Fibroblast of villous mesenchyme (primary cell): ENCODE measurements at places on chromosomes 12 and 14. TPM values are rescaled to one million over a fixed set of nuclear protein-coding genes. Genes with fewer than 3 reads are reported as not detected.

- DNase-seq, result no peak
These were observed 64.8 kb upstream of the TUNAR start for GRCh38 chr14:95811813-95812212.

DNA sequence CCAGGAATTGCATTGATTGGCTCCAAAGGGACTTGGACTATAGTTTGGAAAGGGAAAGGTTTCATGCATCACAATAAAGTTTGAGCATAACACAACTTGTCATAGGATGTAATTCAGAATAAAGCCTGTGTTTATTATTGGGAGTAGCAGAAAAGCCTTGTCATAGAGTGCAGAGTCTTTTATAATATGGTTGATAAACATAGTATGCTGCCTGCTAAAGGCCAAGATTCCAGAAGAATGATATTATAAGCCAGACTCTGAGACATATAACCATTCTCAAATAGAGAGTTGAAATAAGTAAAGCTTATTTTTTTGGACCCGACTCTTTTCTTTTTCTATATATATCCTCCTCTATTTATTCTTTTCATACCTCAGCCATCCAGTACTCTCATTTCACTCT lies 207.3 kb downstream of the LRIG3 start:
- no peak for DNase-seq

GRCh38 chr14:30610787-30611343 lies 11.3 kb upstream of the SCFD1 start:
- DNase-seq, result peak; percentile 83

- peak; percentile 69 for DNase-seq
These were observed 43.8 kb downstream of the DDHD1 start for GRCh38 chr14:53109105-53110041.

The IFNG-AS1 gene
- total RNA-seq, result not detected in 2 replicates

The OTX2 gene
- not detected in 2 replicates for total RNA-seq

The NOVA1 gene
- total RNA-seq, result 1.9 and 6.9 TPM in 2 replicates

DNA sequence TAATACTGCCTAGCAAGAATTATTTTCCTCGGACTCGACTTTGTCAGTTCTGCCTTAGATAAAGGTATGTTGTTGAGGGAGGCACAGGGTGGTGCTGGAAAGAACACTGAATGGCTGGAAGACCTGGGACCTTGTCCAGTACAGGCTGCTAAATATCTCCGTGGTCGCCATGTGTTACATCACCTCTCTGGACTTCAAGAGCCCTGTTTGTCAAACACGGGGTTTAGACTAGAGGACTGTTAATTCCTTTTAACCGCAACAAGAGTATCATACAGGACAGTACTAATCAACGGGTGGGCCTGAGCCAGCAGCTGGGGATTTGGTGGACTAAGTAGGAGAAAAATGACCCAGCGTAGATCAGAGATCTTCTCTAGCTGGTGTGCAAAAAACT lies 476.3 kb downstream of the LRIG3 start:
- DNase-seq, result peak; percentile 96

DNA sequence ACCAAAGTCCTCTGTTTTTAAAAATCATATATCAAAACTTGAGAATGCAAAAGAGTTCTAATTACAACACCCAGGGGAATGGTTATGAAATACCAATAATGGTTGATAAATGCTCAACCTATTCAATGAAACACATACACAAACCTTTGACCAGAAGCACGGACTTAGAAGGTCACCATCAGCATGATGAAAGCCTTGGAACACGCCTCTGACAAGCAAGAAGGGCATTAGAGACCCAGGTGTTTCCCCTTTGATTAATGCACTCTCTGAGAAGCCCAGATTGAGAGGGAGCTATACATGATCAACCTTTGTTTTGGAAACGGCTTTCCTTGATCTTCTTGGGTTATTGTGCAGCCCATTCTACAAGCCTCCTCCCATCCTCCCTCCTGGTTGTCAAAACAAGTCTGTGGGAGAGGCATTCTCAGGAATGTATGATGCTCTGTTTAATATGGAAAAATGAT lies 69.0 kb downstream of the ZFP36L1 start:
- peak; percentile 68 for DNase-seq

DNA sequence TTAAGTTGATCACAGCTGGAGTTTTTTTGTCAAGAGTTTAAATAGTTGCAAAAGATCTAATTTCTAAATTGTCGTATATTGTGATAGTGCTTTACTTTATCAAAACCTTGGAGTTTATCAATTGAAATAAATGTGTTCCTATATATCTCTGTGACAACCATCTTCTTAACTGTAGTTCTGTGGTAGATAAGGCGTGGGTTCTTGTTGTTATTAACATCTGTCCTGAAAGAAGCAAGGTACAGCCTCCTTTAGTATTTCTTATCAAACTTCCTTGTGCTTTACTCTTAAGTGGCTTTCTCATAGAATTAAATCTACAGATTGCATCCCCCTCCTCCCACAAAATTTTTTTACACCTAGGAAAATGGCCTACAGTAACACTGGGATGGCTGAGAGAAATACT lies 7.3 kb downstream of the SCYL2 start:
- no peak for DNase-seq

- DNase-seq, result peak; percentile 90
These were observed 554 bp upstream of the TSPAN31 start for GRCh38 chr12:57744194-57744776.

DNA sequence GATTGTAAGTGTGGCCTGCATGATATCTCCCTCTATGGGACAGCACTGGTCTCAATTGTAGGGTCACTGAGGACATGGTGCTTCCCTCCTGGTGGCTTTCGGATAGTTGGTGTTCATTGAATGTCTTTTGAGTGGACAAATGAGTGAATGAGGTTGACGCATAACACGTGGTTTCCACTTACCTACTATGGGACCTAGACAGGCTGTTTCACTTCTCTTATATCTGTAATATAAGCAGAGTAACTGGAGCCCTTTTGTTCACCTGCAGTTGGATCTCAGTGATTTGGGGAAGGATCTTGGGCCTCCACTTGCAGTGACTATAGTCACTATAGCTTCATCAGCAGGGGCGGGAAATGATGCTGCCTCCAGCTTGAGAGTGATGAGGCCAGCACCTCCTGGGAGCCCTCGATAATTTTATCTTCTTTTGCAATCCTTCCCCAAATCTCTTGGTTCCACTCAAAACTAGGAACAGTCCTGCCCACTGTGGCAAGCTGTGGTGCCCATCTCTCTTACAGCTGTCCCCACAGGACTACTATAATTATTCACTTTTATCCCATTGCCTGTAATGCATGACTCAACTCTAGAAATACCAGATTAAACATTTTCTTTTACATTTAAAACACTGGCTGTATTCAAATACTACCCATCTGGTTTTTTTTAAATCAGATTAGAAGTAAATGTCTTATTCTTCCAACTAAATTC lies 242.9 kb downstream of the CHST11 start:
- DNase-seq, result no peak

- no peak for DNase-seq
These were observed 39.2 kb upstream of the DYNC1H1 start for GRCh38 chr14:101925152-101925551.

The PLD4 gene
- total RNA-seq, result under 0.01 TPM in 1 of 2 replicates, not detected in the other

The BATF gene
- total RNA-seq, result not detected in 2 replicates

DNA sequence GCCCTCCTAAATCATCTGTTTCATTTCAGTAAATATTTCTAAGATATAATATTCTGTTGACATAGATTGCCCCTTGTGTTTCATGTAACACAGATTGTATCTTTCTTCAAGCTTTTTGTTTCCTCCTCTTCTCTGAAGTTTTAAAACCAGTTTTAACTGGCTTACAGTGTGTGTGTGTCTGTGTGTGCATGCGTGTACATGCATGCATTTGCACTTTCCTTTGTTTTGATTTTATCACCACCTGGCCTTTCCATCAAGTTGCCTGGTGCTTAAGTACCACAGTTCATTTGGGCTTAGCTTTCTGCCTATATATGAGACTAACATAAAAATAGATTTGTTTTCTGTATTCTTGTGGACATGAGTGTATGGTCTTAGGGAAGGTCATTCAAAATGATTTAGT lies 31.9 kb downstream of the ETNK1 start:
- no peak for DNase-seq

DNA sequence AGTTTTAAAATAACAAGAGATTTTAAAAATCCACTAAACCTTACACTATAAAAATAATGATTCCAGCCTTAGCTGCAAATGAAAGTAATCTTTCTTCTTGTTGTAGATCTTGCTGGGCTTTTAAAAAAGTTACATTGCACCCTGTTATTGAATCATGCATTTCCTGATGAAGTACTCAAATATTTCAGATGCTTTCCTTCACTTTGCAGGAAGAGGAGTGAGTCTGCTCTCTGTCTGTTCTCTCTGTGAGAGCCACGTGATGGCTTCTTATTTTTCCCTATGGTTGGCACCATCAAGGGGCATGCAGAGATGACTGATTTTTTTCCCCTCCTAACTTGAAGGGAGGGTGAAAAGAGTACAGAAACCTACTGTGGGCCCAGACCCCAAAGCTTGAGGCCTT lies 262.7 kb downstream of the ATP23 start:
- peak; percentile 8 for DNase-seq
